ENCODE measurements at places on chromosomes 1 and 21. TPM values are rescaled to one million over a fixed set of nuclear protein-coding genes. Genes with fewer than 3 reads are reported as not detected.

DNA sequence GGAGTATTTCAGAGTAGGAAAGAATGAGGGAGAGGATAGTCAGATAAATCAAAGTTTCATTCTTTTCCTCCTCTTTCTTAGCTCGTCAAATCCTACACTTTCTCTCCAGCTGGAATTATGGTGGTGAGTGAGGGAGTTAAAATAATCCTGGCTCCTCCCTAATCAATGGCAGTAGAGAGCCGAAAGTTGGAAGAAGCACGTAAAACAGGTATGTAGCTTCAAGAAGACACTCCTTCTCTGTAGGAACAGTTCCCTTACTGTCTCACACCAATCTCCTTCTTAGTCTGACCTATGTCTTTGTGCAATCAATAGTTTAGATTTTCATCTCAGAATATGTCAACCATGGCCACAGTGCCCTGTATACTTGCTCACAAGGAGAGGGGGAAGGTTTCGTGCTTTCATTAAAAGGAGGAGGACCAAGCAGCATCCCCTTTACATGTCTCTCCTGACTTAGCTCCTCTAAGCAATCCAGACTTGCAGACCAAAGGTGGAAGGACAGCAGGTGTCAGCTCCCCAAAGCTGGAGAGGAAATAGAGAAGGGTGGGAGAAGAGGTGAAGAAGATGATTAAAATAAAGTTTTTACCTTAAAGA is 878 bp downstream of the MINDY1 start:
- no peaks in the 10 kb centered on the region for H3K27me3 ChIP-seq
- no peaks in the 10 kb centered on the region for H3K36me3 ChIP-seq
- peak overlapping the region; percentile 95 for H3K27ac ChIP-seq
- H3K4me3 ChIP-seq = peak overlapping the region; percentile 64
- DNase-seq = no peak
- H3K4me1 ChIP-seq = peaks cover 40% of the 10 kb centered on the region

- no peaks in the 10 kb centered on the region for H3K36me3 ChIP-seq
- H3K4me3 ChIP-seq = no peak overlapping the region
- H3K27me3 ChIP-seq = no peaks in the 10 kb centered on the region
- no peaks in the 10 kb centered on the region for H3K4me1 ChIP-seq
Measured at GRCh38 chr1:47637111-47637685, 199.4 kb downstream of the FOXD2 start.

The GBP6 gene
- total RNA-seq = 0.25 TPM

The CFAP126 gene
- 3.8 TPM for total RNA-seq

DNA sequence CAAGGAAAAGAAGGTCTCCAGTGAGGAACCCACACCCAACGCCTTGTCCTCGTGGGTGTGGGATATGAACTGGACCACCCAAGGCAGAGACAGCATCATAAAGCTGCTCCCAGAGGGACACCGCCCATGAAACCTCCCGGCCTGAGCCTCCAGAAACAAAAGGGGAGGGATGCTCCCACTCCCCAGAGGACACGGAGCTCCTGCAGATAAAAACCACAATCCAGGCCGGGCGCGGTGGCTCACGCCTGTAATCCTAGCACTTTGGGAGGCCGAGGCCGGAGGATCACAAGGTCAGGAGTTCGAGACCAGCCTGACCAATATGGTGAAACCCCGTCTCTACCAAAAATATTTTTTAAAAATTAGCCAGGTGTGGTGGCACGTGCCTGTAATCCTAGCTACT is 66.4 kb downstream of the CHD5 start:
- no peaks in the 10 kb centered on the region for H3K4me1 ChIP-seq
- H3K27me3 ChIP-seq = no peaks in the 10 kb centered on the region
- H3K27ac ChIP-seq = no peak overlapping the region
- H3K4me3 ChIP-seq = no peak overlapping the region
- H3K36me3 ChIP-seq = no peaks in the 10 kb centered on the region

DNA sequence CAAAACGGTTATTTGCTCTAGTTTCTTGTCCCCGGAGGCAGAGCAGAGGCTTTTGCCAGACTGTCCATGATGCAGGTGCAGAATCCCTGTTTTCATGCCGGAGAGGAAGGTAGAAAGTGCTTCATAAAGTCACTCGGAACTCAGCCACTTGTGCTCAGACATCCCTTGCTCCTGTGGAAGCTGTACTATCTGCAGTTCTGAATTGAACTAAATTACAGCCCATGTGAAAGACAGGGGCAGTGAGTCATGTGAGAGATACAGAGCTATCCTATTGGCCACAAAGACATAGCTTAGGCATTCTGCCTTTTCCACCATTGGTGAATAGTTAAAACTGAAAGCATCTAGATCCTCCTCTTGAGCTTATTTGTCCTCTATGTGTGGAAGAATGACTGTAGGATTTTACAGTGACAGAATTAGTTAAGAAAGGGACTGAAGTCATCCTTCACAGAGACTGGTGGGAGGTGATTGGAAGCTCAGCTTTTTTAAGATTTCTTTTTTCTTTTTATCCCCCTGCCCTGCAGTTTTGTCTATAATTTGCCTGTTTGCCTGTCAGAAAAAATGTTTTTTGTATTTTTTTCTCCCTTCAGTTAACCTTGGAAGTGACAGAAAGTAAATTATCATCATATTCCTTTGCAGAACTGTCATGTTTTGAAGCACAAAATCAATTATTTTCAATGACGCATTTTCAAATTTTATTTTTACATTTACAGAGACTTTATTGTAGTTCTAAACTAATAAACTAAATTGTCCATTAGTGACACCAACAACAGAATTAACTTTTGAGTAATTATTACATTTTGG is 298.6 kb downstream of the PTPRC start:
- peak overlapping the region; percentile 69 for H3K27ac ChIP-seq
- no peaks in the 10 kb centered on the region for H3K27me3 ChIP-seq
- H3K4me3 ChIP-seq = peak overlapping the region; percentile 64
- peaks cover 5% of the 10 kb centered on the region for H3K4me1 ChIP-seq
- peak; percentile 81 for DNase-seq

The ATP6V0B gene
- total RNA-seq = 222 TPM

The OBSCN gene
- total RNA-seq = 28.6 TPM

GRCh38 chr1:203582568-203582967 is 44.1 kb upstream of the ATP2B4 start:
- H3K4me1 ChIP-seq = no peaks in the 10 kb centered on the region
- H3K36me3 ChIP-seq = no peaks in the 10 kb centered on the region
- no peak overlapping the region for H3K27ac ChIP-seq
- H3K4me3 ChIP-seq = no peak overlapping the region
- no peak for DNase-seq

- no peaks in the 10 kb centered on the region for H3K36me3 ChIP-seq
- peaks cover 4% of the 10 kb centered on the region for H3K4me1 ChIP-seq
- no peak overlapping the region for H3K4me3 ChIP-seq
- H3K27me3 ChIP-seq = no peaks in the 10 kb centered on the region
Measured at GRCh38 chr1:6052543-6053205, 7.0 kb downstream of the KCNAB2 start.

All from testis (tissue), 5 donors.